Activated CD8-positive, alpha-beta memory T cell treated with anti-CD3 and anti-CD28 coated beads for 36 hours (primary cell): ENCODE measurements at places on chromosomes 16 and 17. TPM values are rescaled to one million over a fixed set of nuclear protein-coding genes. Genes with fewer than 3 reads are reported as not detected.

Gene TBX2
- total RNA-seq: not detected

Gene MMP28
- total RNA-seq: not detected

Gene TBC1D26
- 0.08 TPM for total RNA-seq

Gene SKA2
- total RNA-seq: 49.2 TPM

Gene ITGA2B
- 0.23 TPM for total RNA-seq

Gene PITPNM3
- total RNA-seq: 0.59 TPM

Gene TMC6
- 128 TPM for total RNA-seq

Gene MED31
- total RNA-seq: 25.2 TPM

Gene NHERF2
- 4.0 TPM for total RNA-seq

Gene TRPV3
- 0.61 TPM for total RNA-seq

Gene NDUFAB1
- 182 TPM for total RNA-seq

Gene SLC52A1
- total RNA-seq: 0.32 TPM

Gene PPP1R27
- not detected for total RNA-seq

Gene CDRT15
- not detected for total RNA-seq

Gene CACNA1H
- 0.63 TPM for total RNA-seq

Gene IRX3
- not detected for total RNA-seq

Gene CHST6
- 0.04 TPM for total RNA-seq

Gene LITAFD
- not detected for total RNA-seq

Gene CCL8
- total RNA-seq: not detected

Gene CCL4
- total RNA-seq: 2,431 TPM

Gene KRT36
- not detected for total RNA-seq

Gene RAMP2
- total RNA-seq: not detected

Gene TNFRSF13B
- not detected for total RNA-seq

Gene SHBG
- total RNA-seq: not detected

Gene MT1G
- total RNA-seq: 15.3 TPM

Gene IKZF3
- total RNA-seq: 93.0 TPM

Gene OR1A2
- not detected for total RNA-seq

Gene CCL1
- 20.3 TPM for total RNA-seq

Gene MPP2
- total RNA-seq: 1.7 TPM

Gene DOC2B
- total RNA-seq: 0.13 TPM

Gene ZPBP2
- 0.42 TPM for total RNA-seq

Gene KRTAP2-1
- not detected for total RNA-seq

Gene TMIGD1
- total RNA-seq: not detected

Gene GPR179
- total RNA-seq: 0.30 TPM

Gene GAS7
- total RNA-seq: 1.5 TPM

Gene PLEKHG4
- 25.8 TPM for total RNA-seq

Gene KRTAP4-9
- not detected for total RNA-seq

Gene PRSS33
- 0.13 TPM for total RNA-seq

Gene MT2A
- 142 TPM for total RNA-seq

Gene RNF213
- 152 TPM for total RNA-seq

Gene DRG2
- 53.7 TPM for total RNA-seq

Gene LRRC36
- 0.55 TPM for total RNA-seq

Gene ABI3
- 49.7 TPM for total RNA-seq

Gene KRT9
- not detected for total RNA-seq

Gene MYH3
- total RNA-seq: 3.5 TPM

Gene ABCC12
- not detected for total RNA-seq

Gene ORMDL3
- 57.2 TPM for total RNA-seq

Gene TNFRSF12A
- 4.6 TPM for total RNA-seq

Gene NOXO1
- total RNA-seq: 0.23 TPM

Gene AOC3
- total RNA-seq: 1.0 TPM

Gene MYH11
- total RNA-seq: not detected

Gene PDF
- 31.5 TPM for total RNA-seq

Gene HIC1
- total RNA-seq: 57.1 TPM

Gene PRKCB
- 99.0 TPM for total RNA-seq

Gene KRTAP3-2
- not detected for total RNA-seq

Gene FAM20A
- total RNA-seq: not detected

Gene GINS3
- total RNA-seq: 25.9 TPM

Gene KRT12
- not detected for total RNA-seq

Gene BEAN1
- total RNA-seq: not detected

Gene SRCIN1
- 0.15 TPM for total RNA-seq
